ENCODE measurements at places on chromosomes 3 and 15. TPM values are rescaled to one million over a fixed set of nuclear protein-coding genes. Genes with fewer than 3 reads are reported as not detected.

TIGIT gene
- not detected for total RNA-seq

ZNF774 gene
- 3.2 TPM for total RNA-seq

SNX1 gene
- total RNA-seq: 95.0 TPM

GOLGA6L4 gene
- total RNA-seq: 6.8 TPM

IQCF5 gene
- total RNA-seq: not detected

AGTR1 gene
- total RNA-seq: 2.2 TPM

- DNase-seq: no peak
Measured at GRCh38 chr3:57981483-57982087, 26.6 kb upstream of the FLNB start.

GRCh38 chr15:56454836-56455235 is 10.1 kb downstream of the MNS1 start:
- DNase-seq: no peak

GRCh38 chr3:30643763-30644462 is 37.5 kb downstream of the TGFBR2 start:
- no peak for DNase-seq

GRCh38 chr3:32583708-32584107 is 13.1 kb upstream of the DYNC1LI1 start:
- DNase-seq: no peak

DNA sequence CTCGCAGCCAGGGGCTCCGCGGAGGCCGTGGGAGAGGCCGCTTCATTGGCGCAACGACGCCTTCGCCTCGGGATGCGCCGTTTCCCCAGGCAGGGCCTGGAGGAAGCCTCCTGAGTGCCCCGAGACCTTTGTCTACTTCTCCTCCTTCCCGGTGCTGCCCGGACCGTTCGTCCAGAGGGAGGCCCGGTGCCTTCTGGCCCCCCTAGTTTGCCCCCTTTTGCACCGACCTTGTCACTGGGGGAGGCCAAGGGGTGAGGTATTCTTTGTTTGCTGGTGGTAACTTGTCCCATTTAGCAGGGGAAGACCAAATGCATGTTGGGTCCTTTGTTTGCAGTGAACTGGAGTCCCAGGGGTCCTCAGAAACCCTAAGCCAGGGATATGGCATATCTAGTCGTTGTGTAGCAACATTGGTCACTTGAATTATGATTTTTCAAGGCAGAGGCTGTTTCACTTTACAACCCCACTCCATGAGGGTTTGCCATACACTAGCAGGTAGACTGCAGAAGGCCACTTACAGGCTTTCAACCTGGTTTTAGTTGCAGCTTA is 615 bp downstream of the DHX30 start:
- no peak for DNase-seq

GRCh38 chr3:47013231-47013630 is 33.8 kb downstream of the NBEAL2 start:
- no peak for DNase-seq

DNA sequence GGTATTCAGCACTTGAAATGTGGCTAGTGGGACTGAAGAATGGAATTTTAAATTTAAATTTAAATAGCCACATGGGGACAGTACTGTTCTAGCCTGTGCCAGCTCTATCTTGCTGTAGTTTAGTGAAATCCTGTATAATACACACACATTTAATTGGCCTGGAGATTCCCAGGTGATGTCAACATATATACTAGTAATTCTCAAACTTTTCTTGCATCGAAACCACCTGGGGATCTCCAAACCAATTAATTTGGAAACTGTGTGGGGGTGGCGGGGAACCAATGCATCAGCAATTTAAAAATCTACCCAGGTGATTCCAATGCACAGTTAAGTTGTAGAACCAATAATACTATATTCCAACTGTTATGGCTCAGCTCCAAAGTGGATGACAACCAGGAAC is 228.9 kb upstream of the MRPL3 start:
- no peak for DNase-seq

DNA sequence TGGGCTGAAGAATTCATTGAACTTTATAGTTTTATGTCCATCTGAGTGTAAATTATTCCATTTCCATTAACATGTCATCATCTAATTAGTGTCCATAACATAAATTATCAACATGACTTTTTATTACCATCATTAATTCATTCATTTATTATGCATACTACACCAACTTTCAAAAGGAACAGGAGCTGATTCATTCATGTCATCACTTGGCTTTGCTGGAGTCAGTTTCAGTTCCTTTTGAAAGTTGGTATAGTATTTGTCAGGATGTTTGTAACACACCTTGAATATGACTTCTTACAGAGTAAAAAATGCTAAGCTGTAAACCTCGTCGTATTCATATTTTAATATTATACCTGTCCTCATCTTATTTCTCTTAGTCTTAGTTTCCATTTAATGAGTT is 298.0 kb upstream of the RBMS3 start:
- DNase-seq: no peak

GRCh38 chr3:184631472-184631861 is 69.9 kb downstream of the EPHB3 start:
- no peak for DNase-seq

DNA sequence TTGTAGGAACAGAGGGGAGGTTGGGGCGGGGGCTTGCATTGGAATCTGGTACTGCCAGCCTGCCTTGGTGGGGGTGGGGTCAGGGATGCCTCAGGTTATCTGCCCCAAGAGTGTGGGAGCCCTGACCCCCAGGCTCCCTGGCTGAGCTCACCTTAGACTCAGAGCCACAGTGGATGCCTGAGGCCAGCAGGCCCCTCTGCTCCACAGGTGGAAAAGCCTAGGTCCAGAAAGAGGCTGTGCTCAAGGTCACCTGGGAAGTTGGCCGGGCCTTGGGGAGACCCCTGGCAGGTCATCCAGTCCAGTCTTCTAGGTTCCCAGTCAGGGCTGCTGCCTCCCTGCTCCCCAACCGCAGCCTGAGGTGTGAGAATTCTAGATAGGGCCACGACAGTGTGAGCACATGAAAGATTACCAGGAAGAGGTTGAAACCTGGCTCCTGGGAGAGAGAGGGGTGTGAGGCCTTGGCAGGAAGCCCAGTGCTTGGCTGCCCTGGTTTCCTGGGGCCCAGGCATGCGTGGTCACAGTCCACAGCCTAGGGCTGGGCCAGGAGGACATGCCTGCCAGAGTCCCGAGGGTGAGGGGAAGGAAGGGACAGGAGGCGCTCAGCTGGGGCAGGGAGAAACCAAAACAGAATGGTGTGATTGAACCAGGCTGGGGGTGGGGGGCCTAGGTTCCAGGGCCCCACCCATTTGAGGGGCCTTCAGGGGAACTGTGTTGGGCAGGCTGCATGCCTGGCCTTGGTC is 4.9 kb downstream of the HDAC11 start:
- DNase-seq: peak; percentile 80

- DNase-seq: no peak
Measured at GRCh38 chr3:99625643-99626416, 12.6 kb upstream of the COL8A1 start.
